ENCODE measurements at places on chromosomes 1 and 21.

- DNase-seq = no peak
Measured at GRCh38 chr1:232207073-232207866, 422.7 kb downstream of the SIPA1L2 start.

- DNase-seq = no peak
Measured at GRCh38 chr21:34974162-34974981, 74.7 kb downstream of the RUNX1 start.

DNA sequence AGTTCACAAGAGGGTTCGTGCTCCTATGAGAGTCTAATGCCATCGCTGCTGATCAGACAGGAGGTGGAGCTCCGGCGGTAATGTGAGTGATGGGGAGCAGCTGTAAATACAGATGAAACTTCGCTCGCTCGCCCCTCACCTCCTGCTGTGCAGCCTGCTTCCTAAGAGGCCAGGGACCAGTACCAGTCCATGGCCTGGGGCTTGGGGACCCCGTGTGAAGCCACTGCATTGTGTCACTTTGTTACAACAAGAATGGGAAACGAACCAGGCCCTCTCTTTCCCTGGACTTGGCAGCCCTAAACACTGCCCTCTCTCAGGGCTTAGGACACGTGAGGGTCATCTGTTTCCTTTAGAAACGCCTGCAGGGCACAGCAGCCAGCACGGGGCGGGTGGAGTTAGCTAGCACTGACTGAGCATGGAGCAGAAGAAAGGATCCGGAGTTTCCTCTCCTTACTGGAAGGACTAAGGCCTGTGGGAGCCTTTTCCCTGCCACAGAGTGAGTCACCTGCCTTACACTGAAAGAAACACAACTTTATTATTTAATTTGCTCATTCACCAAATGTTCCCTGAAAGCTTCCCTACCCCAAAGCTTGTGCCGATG lies 185.2 kb upstream of the TMEM51 start:
- DNase-seq = no peak

GRCh38 chr21:41611966-41612606 lies 104.1 kb upstream of the TMPRSS2 start:
- peak; percentile 71 for DNase-seq

DNA sequence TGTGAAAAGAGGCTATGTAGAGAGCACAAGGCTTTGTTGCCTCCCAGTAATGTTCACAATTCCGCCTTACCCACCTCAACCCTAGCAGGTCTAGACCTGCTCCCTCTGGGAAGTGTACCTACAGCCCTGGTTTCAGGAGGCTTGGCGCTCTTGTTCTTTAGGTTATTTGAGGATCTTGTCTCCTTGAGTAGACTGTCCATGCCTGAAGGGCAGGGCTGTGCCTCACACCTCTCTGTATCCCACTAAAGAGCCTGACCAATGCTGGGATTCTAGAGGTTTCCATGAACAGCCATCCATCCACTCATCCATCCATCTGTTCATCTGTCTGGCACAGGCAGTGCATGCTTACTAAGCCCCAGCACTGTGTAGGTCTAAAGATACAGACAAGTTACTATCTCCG lies 1.0 kb downstream of the RAB7B start:
- DNase-seq = no peak

GRCh38 chr1:160779626-160780397 lies 16.2 kb upstream of the LY9 start:
- no peak for DNase-seq

GRCh38 chr21:38343691-38344090 lies 86.9 kb downstream of the KCNJ15 start:
- no peak for DNase-seq

DNA sequence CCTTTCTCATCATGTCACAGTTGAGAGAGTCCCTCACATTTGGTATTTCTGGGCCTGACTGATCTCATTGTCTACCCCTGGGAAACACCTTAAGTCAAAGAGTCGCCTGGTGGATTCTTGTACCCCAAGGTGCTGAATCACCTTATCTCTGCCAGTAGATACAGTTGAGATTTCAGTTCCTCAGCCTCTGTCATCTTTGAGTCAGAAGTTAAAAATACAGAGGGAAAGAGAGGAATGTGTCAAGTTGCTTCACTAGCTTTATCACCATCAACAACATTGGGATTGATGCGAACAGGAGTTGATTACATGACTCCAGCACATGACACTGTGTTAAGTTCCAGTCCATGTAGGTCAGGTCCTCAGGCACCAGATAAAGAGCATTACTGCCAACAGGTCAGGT lies 513.0 kb downstream of the NUF2 start:
- DNase-seq = no peak

DNA sequence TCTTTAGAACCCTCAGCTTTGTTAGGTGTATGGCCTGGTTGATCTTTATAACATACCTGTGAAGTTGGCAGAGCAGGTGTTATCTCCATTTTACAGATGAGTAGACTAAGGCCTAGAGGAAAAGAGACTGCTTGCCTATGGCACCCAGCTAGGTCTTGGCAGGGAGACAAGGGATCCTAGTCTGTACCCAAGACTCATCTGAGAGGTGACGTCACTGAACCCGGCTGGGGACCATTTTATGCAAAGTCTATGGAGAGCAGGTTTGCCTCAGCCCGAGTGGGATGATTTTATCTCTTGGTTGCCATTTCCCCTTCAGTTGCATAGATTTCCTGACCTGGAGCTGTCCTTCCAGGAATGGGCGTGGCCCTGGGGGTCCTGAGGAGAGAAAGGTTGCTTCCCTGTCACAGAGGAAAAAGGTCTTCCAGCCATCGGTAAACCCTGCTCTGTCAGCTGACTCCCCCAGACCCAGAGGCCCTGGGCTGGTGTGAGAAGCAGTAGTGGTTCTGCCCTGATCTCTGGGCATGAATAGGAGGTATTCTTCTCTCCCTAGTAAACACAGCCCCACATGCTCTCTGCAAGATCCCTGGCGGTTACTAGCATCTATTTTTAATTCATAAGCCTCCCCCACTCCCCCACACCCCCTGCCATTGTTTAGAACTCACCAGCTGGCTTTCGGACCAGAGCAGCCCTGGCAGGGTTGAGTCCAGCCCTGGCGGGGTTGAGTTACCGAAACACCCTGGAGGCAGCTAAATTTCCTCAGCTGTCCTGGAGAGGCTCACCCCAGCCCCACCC lies 19.6 kb downstream of the TMCC2 start:
- DNase-seq = no peak

DNA sequence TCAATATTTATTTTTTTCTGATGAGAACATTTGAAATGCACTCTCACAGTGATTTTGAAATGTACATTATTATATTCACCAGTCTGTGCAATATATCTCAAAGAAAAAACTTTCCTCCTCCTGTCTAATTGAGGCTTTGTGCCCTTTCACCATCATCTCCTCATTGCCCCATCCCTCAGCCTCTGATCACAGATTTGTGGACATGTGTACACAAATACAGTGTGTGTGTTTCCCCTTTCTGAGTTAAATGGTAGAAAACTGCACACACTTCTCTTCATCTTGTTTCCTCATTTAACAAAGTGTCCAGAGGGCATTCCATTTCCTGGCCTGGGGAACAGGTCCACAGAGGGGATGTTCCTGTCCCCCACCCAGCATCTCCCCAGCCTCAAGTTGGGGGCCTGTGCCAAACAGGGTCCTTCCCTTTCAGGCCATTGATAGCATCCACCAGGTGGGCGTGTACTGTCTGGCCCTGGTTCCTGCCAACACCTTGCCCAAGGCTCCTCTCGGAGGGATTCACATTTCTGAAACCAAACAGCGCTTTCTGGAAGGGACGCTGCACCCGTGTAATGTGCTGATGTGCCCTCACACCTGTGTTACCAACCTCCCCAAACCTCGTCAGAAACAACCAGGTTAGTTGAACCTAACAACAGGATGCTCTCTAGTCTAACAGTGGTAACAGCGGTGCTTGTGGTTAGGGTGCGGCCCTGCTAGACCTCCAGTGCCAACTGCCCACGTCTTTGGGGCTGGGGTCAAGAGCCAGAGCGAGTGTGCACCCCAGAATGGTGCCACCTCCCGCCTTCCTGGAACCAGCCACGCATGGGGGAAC lies 54.6 kb downstream of the S100B start:
- DNase-seq = no peak

GRCh38 chr1:248688527-248689298 lies 13.9 kb downstream of the OR14I1 start:
- DNase-seq = no peak

GRCh38 chr1:243801378-243801777 lies 48.7 kb downstream of the AKT3 start:
- DNase-seq = no peak

DNA sequence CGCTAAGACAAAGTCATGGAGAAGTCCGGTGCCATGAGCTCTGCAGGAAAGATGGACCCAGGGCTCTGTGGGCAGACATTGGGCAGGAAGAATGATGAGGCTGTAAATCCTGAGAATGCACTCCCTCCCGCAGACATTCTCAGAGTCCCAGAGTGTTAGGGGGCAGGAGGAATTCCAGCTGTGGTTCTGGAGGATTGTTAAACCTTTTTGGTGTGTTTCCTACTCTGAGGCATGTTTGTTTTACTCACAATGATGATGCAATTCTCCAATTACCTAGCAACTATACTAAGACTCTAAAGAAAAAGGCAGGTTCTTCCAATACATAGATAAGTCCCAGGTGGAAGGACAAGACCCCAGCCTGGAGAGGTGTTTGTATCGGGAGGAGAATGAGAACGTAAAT lies 2.8 kb upstream of the CAPN9 start:
- no peak for DNase-seq

DNA sequence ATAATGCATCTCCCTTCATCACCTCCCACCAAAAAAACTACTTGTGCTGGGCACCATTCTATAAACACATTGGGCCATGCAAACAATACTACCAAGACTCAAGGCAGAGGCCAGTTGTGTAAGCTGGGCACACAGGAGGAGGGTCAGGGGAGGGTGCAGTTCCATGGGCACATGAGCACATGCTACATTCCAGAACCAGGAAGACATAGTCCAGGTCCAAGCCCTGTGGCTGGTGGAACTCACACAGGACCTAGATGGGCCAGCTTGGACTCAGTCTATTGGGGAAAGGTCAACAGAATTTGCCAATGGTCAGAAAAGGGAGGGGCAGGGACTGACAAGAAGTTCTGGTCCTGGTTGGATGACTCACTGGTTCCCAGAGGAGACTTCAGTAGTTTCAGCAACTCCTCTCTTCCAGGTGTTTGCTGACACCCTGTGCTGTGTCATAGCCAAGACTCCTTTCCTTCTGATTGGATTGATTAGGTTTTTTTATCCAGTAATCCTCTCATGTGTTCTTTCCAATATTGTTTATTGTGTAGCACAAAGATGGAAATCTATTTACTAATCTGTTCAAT lies 249.7 kb downstream of the C1orf94 start:
- DNase-seq = no peak

- DNase-seq = no peak
Measured at GRCh38 chr1:54136269-54136896, 16.4 kb downstream of the CDCP2 start.

DNA sequence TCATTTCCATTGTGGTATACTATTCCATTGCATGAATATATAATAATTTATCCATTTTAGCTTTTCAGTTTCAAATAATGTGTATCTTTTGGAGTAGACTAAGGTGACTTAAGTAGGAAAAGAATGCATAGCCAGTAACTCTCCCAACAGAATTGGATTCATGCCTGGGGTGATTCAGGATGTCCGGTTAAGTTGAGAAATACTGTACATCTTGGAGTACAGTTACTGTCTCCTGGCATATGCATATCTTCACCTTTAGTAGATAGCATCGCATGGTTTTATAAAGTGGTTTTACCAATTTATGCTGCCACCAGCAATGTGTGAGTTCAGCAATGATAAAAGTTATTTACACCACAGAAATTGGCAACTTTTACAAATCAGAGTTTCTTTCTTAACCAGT lies 18.6 kb upstream of the SLC6A9 start:
- no peak for DNase-seq

- DNase-seq = no peak
Measured at GRCh38 chr1:154923695-154924094, 12.8 kb downstream of the PMVK start.

- DNase-seq = peak; percentile 28
Measured at GRCh38 chr1:161486806-161487741, 18.2 kb upstream of the FCGR2A start.

GRCh38 chr1:240524356-240525069 lies 87.4 kb downstream of the GREM2 start:
- DNase-seq = no peak

- DNase-seq = peak; percentile 73
Measured at GRCh38 chr1:226875641-226876295, 5.4 kb downstream of the PSEN2 start.
